ENCODE measurements at places on chromosomes 2 and 18.

- DNase-seq: no peak
Observed at GRCh38 chr2:118642501-118642900, 204.9 kb downstream of the EN1 start.

- no peak for DNase-seq
Observed at GRCh38 chr18:32446780-32447179, 23.9 kb downstream of the GAREM1 start.

DNA sequence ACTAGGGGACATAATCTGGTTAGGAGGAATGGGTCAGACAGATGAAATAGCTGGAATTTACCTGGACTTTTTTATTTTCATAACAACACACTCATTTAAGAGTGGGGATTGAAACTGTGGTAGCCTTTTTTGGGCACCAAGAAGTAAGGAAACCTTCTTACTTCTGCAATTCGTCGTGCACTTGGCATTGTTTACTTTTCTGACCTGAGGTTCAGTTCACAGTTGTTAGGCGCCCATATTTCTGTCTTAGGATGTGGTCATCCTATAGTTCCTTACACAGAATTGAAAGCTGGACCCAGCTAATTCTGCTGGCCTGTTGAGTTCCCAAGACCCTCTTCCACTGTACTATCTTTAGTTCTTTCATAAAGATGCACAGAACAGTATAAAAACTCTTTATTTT is 72.9 kb downstream of the TMX3 start:
- DNase-seq: no peak

DNA sequence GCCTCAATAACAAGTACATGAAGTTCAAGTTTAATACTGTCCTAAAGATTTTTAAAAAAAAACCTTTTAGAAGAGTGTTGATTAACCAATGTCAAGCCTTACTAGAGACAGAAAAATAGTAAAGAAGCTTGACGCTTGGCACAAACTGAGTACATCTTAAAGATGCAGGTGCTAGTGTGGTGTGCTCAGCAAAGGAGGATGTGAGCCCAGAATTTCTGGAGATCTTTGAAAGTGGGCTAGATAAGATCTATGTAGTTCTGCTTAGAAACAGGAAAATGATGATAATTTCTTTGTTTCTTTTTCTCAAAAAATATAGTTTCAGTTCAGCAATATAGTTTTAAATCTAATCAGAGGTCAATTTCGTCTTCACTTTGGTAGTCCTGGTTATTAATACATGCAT is 118.3 kb upstream of the KLHL14 start:
- DNase-seq: no peak

DNA sequence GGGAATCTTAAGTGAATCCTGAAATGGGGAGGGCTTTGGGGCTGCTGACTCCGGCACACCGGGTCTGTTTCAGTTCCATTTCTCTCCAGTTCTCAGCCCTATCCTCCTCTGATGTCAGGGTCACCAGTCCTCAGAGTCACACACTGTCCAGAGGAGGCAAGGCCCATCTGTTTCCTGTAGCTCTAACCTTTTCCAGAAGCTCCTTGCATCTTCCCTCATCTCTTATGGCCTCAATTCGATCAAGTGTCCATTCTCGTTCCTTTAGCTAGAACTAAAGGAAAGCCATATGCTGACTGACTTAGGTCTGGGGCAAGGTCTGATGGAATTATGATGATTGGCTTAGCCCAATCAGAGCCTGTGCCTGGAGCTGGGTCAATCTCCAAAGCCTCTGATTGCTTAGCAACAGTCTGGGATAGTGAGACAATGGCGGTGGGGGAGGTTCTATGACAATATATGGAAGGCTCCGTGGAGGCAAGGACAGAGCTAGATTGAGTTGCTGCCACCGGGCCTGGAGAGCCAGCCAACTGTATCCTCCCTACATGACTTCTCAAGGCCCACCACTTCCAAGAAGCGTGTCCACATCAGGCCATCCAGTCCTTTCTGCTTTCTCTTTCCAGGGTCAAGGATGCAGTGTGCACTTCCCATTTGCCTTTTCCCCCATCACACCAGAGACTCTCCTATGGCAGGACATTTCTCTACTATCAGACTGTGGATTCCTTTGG is 5.2 kb downstream of the ANKRD53 start:
- peak; percentile 4 for DNase-seq

GRCh38 chr2:74328573-74328972 is 14.6 kb downstream of the SLC4A5 start:
- DNase-seq: no peak

- no peak for DNase-seq
Observed at GRCh38 chr2:61090386-61090921, 24.8 kb downstream of the SANBR start.

GRCh38 chr2:188326669-188327301 is 35.1 kb downstream of the GULP1 start:
- DNase-seq: no peak

DNA sequence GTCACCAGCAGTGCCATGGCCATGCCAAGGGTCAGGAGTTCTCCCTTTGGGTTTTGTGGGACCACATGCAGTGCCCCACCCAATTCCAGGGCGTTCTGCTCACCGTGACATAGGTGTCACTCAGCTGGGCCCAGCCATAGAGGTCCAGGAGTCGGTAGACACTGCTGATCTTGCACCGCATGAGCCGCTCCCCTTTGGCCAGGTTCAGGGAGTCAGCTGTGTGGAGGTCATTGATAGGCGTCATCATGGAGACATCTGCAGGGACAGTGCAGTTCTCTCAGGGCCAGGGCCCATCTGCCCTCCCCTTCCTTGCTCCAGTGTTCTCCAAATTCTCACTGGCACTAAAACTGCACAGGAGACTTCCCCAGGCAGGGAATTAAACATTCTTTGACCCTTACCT is 71.9 kb downstream of the ADD2 start:
- no peak for DNase-seq

- DNase-seq: no peak
Observed at GRCh38 chr2:191083540-191083939, 67.3 kb downstream of the STAT4 start.

- no peak for DNase-seq
Observed at GRCh38 chr2:183564726-183565125, 440.5 kb downstream of the NUP35 start.

GRCh38 chr18:80233201-80233835 is 14.0 kb downstream of the PARD6G start:
- DNase-seq: no peak

GRCh38 chr2:152344579-152345195 is 9.7 kb downstream of the FMNL2 start:
- no peak for DNase-seq

GRCh38 chr2:160376576-160376975 is 117.0 kb downstream of the RBMS1 start:
- DNase-seq: no peak

GRCh38 chr2:15664273-15665066 is 72.8 kb downstream of the DDX1 start:
- DNase-seq: no peak

DNA sequence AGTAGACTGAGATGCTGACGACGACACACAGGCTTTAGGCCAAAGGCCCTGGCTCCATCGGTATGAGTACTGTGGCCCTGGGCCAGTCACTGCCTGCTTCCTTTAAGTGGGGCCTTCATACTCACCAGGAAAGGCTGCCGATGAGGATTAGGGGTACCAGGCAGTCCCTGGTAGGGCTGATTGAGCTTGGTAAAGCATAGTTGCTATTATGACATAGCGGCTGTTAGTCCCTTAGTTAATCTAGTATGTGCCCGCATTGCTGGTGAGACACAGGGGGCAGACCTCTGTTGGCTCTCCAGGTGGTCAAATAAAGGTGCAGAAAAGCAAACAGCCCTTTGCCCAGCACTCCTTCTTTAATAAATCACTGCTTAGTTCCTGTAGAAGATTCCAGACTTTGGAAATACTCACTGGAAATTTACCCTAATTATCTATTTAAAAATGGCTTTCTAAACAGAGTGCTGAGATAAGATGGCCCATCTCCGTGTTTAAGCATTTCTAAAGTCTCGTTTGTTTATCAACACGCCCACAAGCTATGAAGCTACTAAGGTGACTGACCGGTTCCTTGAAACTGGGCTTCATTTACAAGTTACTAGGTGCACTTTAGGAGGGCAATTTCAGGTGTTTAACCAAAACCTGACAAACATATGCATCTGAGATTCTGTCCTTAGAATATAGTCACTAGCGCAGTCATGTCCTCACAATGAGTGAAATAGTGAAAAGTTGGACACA is 8.7 kb upstream of the BIN1 start:
- no peak for DNase-seq

GRCh38 chr2:56292951-56293350 is 109.2 kb downstream of the CCDC85A start:
- DNase-seq: no peak

GRCh38 chr2:230762317-230762896 is 49.8 kb downstream of the CAB39 start:
- peak; percentile 36 for DNase-seq

- no peak for DNase-seq
Observed at GRCh38 chr18:54883816-54884604, 55.7 kb downstream of the RAB27B start.

- no peak for DNase-seq
Observed at GRCh38 chr2:222797871-222798270, 63.0 kb upstream of the ACSL3 start.

DNA sequence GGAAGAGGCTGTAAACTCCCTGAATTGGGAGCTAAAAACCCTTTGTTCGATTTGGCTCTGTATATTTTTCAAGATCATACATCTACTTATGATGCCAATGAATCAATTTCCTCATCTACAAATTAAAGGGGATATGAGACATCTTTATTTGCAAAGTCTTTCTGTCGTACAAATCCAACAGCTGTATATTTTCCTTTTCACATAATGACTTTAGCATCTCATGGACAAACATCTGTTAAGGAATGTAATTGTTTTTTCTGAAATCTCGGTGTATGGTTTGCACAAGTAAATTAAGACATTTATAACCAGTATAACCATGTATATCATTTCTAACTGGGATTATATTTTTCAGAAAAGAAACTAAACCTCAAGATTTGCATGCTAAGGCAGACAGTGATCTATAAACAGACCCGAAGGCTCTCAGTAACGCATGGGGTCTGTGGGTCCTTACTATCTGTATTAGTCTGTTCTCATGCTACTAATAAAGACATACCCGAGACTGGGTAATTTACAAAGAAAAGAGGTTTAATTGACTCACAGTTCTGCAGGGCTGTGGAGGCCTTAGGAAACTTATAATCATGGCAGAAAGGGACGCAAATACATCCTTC is 130.8 kb downstream of the SLC8A1 start:
- DNase-seq: no peak

DNA sequence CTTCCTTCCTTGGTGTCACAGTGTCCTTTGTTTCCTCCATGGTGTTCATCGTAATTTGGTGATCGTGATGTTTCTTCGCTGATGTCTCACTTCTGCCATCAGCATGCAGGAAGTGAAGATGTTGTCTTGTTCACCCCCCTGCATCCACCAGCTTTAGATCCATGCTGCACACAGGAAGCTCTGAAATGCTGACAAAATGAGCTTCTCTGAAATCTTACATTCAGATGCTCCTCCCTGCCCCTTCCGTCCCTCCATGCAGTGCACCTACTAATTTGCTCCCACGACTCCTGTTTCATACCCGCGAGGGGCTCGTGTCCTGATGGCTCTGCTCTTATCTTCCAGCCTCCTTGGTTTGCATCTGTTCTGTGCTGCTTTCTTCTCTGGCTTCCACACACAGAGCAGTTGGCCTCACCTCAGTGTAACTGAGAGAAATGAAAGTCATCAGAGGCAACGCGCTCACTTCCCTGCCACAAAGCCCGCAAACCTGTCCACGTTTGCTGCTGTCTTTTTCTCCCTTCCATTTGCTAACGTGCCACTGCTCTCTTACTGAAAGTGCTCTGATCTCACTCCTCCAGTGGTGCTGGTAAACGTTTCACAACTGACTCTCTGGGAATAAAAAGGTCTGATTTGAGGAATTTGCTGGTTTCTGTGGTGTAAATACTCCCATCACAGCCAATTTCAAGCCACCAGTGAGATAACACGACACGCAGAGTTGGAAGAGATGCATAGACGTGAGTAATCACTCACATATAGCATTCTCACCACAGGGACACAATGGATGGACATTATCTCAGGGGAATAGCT is 41.0 kb upstream of the MGAT4A start:
- DNase-seq: peak; percentile 83

DNA sequence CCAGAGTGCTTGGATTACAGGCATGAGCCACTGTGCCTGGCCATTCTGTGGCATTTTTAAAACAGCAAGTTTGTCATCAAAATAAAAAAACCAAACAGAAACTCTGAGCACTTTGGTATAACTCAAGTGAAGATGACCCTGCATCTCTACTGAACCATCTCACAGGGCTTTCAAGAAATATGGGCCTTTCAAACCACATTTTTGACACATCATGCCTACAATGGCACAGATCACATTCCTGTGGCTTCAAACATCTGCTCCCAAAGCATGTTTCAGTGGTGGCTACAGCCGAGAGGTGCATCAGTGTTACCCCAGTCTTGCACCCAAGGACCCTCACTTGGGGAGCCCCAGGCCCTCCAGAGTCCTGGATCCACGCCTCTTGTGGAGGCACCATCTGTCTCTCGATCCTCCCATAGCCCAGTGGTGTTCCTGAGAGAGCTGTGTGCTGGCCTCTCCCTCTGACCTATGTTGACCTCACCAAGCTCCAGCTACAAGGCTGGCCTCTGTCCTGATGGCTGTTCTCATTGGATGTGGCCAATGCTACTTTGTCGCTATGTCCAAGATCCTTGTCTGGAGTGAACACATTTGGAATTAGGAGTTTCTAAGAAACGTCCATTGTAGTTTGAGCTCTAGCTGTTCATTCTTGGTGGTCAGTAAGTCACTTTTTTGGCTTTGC is 55.2 kb upstream of the RALBP1 start:
- no peak for DNase-seq

DNA sequence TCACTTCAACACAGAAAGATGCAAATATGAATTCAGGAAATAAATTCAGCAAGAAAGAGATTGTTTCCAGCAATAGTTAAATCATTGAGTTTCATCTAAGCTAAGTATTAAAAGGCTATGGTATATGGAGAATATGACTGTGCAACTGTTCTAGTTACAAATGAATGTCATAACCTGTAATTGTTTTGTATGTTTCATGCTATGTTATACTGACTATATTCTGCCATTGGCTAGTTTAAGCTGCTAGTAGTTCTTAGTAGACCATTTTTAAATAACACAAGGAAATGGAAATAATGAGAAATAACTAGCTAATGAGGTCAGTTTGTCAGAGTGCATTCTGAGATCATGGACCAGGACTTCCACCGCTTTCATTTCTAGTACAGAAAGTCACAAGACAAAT is 1154.9 kb upstream of the TMEFF2 start:
- no peak for DNase-seq
